ENCODE measurements at places on chromosomes 5 and 9.

DNA sequence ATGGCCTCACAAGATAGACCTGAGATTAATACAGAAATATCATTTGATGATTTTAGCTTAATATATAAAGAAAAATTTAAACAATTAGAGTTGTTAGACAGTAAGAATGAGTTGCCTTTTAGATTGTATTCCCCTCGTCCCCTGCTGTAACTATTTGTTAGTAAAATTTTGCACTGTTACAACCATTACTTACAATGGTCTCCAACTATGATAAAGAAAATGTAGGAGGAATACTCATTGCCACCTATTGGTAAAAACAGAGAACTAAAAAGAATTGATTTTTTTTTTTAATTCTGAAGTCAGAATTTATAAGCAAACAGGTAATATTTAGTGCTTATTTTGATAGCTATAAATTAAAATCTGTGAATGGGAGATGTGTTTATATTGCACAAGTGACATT is 937.6 kb downstream of the TLE4 start:
- DNase-seq, result no peak

DNA sequence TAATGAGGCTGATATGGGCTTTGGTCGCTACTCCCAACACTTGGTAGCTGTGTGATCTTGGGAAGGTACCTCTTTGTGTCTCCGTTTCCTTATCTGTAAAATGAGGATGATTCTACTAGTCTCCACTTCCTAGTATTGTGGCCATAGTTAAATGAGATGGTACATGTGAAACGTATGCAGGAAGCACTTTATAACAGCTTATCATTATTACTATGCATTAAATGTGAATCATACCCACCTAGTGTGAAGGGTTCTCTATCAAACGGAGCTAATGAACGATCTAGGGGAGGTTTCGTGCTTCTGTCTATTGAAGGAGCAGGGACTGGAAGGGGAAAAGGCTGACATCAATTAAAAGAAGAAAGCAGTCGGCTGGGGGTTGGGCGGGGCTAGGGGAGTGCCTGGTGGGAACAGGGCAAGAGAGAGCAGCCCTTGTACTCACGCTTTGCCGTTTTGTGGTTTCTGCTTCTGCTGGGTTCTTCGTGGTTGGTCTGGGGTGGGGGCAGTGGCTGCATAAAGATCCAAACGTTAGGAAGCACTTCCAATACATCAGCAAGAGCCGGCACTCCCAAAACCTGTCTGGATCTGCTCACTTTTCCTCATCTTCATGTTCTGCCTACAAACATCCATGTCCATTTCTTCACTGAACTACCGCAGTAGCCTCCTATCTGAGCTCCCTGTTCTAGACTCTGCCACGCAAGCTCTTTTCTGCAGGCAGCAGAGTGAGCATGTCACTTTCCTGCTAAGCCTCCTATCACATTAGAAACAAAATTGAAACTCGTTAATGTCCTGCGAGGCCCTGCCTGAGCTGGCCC is 30.8 kb downstream of the LCP2 start:
- DNase-seq, result no peak

GRCh38 chr9:99079542-99079941 is 25.4 kb upstream of the TGFBR1 start:
- no peak for DNase-seq

DNA sequence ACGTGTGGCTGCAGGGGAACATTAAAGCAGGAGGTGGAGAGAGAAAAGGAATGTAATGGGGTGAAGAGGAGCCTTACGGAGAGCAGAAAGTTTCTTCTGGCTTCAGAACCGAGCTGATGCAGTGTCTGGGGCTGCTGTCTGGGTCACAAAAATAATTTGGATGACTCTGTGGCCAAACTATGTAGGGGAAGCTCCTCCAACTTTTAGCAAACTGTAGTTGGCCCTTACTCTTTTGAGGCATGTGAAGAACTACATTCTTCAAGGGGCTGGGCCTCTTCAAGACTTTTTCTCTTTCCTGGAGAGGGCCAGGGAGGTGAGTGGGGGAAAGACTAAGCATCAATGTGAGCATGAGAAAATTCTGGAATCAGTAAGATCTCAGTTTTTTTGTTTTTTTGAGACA is 31.9 kb upstream of the SPARC start:
- DNase-seq, result no peak

DNA sequence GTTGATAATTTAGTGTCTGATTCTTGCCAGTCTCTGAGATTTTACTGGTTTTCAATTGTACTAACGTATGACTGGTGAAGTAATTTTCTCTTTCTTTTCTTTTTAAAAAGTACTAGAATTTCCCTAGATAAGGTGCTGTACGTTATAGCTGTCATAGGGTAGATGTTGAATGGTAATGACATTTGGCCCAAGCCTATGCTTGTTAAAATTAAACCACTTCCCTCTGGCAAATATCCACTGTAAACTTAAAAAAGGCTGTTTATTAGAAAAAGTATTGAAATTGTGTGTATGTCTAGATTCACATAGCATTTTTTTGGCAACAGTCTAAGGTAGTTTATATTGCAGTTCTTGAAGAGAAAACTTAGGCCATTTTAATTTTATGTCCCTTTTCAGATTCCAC is 97.6 kb downstream of the NNT start:
- DNase-seq, result no peak

- no peak for DNase-seq
These were observed 24.3 kb downstream of the MAT2B start for GRCh38 chr5:163529698-163530097.

GRCh38 chr9:36791222-36791950 is 218.7 kb downstream of the MELK start:
- no peak for DNase-seq

DNA sequence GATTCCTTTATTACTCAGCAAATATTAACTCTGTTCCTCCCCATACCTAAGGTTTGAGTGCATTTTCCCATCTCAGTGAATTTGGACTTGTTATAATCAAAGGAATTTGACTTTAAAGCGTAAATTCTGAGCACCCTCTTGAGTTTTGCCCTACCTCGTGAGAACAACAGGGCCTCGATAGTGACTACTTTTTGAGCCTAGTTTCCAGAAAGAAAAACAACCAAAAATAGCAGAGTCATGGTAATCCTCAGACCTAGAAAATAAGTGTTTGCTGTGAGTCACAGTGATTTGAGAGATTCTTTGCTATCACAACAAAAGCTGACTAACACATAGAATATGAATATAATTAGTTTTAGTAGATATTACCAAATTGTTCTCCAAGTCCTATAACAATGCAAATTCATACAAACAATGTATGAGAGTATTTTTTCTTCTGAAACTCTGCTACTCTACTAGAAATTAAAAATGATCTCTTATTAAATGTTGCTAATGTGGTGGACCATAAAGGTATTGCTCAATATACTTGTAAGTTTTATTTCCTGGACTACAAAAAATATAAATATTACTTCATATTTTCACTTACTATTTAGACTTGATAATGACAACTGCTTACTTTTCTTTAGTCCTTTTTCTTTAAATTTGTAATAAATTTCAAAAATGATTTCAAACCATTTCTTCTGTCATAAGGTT is 759.7 kb downstream of the BRINP1 start:
- no peak for DNase-seq

DNA sequence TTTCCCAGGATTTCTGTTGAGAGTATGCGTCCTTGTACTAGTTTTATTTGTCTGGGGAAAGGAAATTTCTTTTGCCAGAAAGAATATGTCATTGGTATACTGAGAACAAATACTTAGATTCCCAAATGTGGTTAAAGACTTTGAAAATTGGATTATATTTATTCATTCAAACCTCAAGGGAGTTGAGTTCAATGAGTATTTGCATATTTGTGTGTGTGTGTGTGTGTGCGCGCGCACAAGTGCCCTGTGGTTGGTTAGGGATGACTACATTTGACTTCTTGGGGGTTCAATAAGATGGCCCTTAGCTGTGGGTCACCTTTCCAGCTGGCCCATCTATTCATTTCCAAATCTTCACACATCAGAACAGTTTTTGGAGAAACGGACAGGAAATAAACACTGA is 4.9 kb downstream of the RXFP3 start:
- DNase-seq, result no peak

DNA sequence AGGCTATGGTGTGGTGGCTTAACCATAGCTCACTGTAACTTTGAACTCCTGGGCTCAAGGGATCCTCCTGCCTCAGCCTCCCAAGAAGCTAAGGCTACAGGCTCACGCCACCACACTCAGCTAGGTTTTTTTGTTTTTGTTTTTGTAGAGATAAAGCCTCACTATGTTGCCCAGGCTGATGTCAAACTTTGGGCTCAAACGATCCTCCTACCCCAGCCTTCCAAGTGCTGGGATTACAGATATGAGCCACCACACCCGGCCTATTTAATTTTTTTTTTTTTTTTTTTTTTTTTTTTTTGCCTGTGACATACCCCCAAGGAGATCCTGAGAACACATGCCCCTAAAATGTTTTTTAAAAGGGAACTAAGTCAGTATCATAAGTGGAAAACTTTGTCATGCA is 10.4 kb downstream of the FUBP3 start:
- no peak for DNase-seq
